EH (cell line): ENCODE measurements at places on chromosomes 11 and 22.

- no peak for DNase-seq
Measured at GRCh38 chr11:130545449-130546072, 97.1 kb downstream of the ADAMTS15 start.

GRCh38 chr22:25360411-25360810, 141.0 kb downstream of the CRYBB2 start:
- DNase-seq: no peak

DNA sequence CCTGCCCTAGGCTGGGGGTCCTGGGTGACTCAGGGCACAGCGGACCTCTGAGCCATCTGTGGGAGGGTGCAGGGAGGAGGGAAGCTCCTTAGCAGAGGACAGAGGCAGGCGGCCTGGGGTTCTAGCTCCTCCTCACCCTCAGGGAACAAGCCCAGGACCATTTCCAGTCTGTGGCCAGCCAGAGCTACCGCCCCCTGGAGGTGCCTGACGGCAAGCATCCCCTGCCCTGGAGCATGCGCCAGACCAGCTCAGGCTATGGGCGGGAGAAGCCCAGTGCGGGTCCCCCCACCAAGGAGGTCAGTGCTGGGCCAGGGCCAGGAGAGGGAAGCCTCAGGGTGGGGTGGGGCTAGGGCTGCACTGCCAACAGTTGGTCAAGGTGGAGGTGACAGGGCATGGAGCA, 26.0 kb upstream of the LRRC10B start:
- DNase-seq: no peak

DNA sequence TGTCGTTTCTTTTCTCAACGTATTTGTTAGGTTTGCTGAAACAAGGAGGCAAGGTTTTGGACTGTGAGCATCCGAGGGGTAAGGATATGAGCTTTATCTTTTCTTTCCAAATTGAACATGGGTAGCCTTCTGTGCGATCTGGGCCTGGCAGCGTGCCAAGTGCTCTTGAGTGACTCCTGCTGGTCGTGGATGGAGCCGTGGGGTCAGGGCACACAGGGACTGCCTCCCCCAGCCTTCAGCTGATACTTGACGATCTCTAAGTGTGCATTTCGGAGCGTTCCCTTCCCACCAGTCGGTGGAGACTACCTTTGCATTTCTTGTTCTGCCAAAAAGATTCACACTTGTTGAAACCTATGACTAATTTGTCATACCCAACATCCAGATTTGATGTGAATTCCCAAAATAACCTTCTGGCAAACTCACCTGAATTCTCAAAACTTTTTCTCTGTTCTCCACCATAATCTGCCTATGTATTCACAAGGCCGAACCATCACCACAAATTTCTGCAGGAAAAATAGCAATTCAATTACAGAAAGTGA, 40.1 kb upstream of the CLMP start:
- no peak for DNase-seq
